ENCODE measurements at places on chromosomes 3 and 15.

- peak; percentile 73 for DNase-seq
Measured at GRCh38 chr3:151875759-151876158, 2.3 kb downstream of the SUCNR1 start.

DNA sequence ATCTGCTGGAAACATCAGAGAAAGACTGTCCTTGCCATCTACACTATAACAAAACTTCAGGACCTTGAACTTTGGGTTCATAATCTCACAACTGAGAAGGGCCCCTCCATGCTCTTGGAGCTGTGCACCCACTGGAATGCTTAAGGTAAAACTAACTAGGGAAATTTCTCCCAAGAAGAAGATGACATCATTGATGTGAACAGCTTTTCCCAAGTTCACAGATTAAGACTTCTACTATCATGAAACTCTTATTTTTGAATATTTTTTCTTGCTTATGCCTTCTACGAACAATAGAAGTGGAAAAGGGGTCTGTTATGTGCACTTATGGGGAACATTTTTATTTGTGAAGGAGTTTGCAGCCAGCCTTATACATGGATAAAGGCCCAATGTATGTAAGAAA lies 5.0 kb downstream of the CYP11A1 start:
- no peak for DNase-seq

DNA sequence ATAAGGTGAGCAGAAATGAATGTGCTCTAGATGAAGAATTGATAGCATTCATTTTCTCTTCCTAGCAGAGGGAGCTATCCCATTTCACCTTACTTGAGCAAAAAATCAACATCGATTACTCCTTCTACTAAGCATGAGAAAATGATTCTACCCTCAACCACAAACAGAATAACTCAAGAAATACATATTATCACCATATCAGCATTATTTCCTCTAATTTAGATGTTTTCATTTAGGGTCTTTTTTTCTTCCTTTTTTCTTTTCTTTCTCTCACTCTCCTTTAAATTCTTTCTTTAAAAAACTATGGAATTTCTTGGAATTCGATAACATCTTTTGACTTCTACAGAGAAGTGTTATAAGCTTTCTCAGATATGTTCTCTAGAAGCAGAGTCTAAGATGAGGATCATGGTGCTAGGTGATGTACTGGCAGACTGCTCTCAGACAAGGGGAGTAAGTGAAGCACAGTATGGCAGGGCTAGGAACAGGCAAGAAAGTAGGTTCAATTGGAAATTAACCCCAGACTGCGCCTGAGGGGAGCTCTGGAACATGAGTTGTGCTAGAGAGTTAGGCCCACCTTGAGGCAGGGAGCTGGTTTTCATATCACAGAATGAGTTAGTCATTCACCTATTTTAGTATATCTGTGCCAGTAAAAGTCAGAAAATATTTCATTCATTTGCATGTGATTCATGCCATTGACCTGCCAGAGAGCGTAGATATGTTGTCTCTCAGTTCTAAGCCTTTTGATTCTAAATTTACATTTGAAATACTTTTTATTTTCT lies 279.2 kb upstream of the KCNH8 start:
- DNase-seq, result no peak

DNA sequence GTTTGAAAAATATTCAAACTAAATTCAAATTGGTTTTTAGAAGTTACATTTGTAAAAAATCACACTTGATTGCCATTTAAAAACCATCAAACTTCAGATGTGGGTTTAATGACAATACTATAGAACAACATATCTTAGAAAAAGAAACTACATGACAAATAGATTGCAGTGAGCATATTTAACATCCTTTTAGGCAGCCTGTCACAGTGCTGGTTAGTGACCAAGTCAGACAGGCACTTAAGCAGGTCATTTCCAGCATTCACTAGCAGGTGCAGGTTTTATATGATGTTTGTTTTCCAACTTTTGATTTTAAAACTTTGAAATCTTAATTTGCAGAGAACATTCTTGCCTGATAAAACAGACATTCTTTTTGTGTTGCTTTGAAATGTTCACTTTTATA lies 115.7 kb downstream of the MBNL1 start:
- no peak for DNase-seq

GRCh38 chr3:3038201-3038991 lies 71.8 kb downstream of the IL5RA start:
- DNase-seq, result no peak
